ENCODE measurements at places on chromosomes 13 and 19.

DNA sequence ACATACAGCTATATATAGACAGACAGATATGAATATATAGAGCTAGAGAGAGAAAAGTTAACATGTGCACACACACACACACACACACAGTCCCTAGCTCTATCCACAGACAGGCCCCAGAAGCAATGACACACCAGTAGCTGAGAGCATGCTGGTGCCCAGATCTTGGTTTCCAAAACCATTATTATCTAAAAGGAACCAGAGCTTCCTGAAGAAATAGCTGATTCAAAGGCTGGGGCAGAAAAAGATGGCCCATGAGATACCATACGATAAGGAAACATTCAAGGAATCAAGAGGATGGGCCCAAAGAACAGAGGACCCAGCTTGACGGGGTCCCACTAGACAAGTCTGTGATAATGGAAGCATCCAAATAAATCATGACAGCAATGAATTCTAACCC lies 53.4 kb downstream of the ABCC4 start:
- DNase-seq, result no peak

DNA sequence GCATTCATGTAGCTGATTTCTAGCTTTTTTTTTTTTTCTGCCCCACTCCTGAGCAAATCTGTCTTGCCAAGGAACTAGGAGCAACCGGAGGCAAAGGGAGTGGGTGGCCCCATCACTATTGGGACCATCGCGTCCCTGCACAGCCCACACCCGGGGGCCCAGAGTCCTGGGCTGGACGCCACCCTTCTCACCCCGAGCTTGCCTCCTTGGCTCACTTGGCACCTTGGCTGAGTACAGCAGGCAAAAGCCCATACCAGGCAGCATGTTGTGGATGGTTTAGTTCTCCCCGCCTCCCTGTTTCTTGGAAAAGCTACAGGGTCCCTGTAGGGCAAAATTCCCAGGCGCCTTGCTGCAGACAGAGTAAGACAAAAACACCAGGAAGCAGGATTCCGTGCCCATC lies 13.7 kb downstream of the SMIM24 start:
- DNase-seq, result no peak

DNA sequence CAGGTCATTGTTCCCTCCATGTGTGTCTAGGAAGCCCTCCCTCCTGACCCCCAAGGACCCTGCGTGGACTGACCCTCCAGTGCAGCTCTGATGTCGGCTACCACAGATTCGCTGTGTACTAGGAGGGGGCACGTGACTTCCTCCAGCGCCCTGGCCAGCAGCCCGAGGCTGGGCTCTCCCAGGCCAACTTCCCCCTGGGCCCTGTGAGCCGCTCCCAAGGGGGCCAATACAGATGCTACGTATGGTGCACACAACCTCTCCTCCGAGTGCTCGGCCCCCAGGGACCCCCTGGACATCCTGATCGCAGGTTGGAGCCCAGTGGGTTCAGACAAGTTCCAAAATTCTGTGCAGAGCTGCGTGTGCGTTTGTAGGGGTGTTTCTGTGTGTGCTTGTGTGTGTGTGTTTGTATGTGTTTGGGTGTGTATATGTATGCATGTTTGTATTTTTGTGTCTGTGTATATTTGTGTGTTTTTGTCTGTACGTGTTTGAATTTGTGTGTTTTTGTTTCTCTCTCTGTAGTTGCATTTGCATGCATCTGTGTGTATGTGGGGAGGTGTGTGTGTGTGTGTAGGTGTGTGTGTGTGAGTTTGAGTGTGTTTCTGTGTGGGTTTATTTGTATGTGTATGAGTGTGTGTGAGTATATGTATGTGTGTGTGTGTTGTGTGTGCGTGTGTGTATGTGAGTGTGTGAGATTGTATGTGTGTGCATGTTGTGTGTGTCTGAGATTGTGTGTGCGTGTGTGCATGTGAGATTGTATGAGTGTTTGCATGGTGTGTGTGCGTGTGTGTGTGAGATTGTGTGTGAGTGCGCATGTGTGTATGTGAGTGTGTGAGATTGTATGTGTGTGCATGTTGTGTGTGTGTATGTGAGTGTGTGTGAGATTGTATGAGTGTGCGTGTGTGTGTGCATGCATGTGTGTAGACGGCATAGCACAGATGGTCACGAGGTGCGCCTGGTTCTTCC lies 21.4 kb upstream of the LILRA2 start:
- no peak for DNase-seq

GRCh38 chr19:29644210-29644609 lies 21.1 kb upstream of the PLEKHF1 start:
- DNase-seq, result no peak

DNA sequence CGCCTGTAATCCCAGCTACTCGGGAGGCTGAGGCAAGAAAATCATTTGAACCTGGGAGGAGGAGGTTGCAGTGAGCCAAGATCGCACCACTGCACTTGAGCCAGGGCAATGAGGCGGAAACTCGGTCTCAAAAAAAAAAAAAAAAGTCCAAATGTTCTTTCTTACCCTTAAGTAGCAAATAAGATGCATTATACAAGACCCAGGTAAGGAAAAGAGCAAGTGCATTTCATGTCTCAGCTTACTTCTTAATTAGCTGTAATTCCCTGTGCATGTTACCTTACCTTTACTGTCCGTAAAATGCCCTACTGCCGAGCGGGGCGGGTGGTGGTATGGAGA lies 3.8 kb upstream of the ZNF681 start:
- no peak for DNase-seq

GRCh38 chr19:7257148-7258040 lies 36.8 kb downstream of the INSR start:
- DNase-seq, result no peak

DNA sequence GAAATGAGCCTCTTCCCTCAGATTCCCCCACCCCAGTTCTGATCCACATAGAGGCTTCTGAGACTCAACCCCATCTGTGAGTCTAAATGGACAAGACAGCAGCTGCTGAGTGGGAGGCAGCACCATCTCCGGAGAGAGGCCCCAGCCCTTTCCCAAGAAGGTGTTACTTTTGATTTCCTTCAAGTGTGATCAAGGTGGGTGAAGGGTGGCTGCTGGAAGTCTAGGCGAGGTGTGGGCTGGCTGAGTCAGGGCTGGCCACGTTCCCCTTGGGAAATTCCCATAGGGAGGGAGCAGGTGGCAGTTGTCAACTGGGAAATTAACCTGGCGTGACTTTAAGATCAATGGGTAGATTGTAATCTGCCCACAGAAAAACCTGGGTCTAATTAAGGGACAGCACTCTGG lies 148.0 kb downstream of the FOXO1 start:
- peak; percentile 53 for DNase-seq

DNA sequence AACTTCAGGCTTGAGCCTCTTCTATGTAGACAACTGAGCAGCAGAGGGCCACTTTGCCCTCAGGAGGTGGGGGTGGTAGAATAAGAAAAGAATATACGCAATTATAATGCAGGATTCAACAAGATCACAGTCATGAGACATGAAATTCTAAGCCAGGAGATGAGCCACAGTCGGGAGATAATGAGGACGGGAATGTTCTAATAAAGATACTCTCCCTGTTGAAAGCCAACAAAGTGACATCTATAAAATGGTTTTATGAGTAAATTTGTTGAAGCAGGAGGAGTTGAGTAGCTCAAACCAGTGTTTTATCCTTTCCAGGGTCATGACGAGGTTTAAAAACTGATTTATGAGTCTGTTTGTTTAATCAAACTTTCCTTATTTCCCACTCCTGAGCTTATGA lies 152.0 kb upstream of the SERP2 start:
- no peak for DNase-seq

DNA sequence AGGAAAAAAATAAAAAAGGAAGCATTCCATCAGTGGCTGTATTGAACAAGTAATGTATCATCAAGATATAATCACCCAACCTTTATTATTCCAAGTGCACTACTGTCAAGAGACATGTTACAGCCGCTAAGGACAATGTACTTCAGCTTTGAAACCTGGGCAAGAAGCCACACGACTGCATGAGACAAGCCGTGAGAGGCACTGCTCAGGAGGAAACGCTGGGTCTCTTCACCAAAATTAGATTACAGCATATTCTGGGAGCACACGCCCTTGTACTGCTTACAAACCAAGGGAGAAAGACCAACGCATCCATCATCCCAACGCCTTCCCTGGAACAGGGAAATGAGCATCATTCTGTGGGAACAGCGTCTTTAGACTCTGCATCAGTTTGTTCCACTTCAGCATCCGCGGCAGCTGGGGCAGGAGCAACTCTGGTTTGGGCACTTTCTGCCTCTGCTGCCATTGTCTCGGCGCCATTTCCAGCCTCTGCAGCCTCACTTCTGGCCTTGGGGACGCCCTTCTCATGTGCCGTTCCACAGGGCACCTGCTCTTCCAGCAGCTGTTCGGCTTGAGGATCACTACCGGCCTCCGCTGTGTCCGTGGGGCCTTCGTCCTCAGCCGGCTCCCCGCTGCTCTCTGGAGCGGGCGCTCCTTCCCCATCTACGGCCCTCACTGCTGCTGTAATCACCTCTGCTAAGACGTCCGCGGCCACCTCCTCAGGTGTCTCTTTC lies 22.4 kb upstream of the BRD4 start:
- no peak for DNase-seq

DNA sequence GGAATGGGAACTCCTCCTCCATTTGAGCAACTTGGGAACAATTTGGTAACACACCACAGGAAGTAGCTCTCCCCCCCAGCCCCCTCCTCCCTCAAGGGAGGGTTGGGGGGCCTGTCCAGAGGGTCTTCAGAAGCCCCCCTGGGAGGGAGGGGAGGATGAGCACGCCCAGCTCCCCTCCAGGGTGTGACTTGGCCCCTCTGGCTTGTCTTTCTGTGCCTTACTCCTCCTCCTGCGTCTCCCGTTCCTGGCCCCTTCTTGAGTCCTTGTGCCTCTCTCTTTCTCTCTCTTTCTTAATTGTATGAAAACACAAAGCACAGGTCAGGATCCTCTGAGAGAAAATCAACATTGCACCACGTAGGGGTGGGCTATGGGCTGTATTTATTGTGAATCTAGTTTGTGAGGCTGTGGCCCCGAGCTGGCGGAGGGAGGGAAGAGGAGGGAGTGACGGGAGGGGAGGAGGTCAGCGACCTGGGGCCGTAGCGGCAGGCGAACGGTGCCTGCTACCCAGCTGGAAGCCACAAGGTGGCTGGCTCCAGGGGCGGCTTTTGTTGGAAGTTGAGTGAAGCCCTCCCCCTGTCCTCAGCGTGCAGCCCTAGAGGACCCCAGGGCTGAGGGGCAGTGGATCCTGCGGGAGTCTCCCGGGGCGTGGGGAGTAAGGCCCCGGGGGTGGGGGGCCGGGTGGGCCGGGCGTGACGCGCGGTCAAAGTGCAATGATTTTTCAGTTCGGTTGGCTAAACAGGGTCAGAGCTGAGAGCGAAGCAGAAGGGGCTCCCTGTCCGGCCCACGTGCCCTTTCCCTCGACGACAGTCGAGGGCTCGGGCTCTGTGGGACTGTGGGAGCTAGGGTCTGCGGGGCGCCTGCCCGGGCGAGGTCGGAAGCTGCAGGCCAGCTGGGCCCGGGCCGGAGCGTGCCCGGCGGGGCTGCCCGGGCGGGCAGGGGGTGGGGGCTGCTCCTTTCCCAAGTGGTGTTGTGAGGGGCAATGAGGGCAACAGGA lies 6.4 kb downstream of the LYL1 start:
- peak; percentile 48 for DNase-seq

GRCh38 chr13:111216166-111216960 lies 101.3 kb downstream of the ARHGEF7 start:
- DNase-seq, result peak; percentile 30

DNA sequence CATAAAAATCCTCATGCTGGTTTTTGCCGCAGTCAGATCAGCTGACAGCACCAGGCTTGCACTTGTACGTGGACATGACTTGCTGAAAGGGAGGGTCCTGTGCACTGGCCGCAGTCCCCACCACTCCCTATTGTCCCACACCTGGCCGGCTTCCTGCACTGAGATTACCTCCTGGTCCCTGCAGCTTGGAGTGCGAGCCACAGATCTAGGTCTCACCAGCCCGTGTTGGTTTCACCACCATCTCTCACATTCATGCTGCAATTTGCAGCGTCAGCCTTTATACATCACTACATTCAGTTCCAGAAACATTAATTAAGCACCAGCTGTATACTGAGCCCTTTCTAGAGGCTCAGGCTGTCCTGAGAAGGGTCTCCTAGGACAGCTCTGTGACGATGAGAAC lies 15.0 kb upstream of the CD22 start:
- DNase-seq, result no peak

- DNase-seq, result no peak
These were observed 39.3 kb downstream of the GGACT start for GRCh38 chr13:100549316-100549715.

- no peak for DNase-seq
These were observed 53.9 kb downstream of the NFIC start for GRCh38 chr19:3420244-3420755.

DNA sequence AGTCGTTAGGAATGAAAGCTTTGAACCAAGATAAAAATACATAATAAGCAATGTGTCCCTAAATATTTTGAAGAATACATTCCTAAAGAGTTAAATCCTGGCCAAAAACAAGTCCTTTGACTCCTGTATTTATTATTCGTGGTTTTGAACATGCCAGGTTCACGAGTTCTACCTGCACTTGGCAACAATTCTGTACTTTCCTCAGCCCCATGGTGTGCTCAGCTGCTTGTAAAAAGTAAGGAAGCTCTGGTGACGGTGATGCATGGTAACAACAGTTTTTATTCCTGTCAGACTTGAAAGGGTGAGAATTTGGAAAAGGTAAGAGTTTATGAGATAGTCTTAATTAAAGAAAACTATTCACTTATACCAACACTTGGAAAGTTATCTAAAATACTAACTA lies 95.0 kb upstream of the KLF12 start:
- DNase-seq, result no peak

DNA sequence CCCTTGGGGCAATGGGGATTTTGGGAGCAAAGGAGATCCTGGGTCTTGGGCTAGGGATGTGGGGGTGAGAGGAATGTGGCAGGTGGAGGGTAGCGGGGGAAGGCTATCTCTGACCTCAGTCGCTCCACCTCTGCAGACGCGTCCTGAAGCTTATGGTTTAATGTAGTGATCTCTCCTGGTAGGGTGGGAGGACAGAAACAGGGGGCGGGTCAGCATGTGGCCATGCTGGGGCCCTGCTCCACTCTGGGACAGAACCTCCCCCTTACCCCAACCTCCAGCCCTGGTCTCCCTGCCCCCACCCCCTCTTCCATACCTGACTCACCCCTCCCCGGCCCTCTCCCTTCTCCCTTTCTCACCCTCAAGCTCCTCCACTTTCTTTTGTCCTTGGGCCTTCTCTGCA lies 1.4 kb downstream of the BST2 start:
- DNase-seq, result no peak

DNA sequence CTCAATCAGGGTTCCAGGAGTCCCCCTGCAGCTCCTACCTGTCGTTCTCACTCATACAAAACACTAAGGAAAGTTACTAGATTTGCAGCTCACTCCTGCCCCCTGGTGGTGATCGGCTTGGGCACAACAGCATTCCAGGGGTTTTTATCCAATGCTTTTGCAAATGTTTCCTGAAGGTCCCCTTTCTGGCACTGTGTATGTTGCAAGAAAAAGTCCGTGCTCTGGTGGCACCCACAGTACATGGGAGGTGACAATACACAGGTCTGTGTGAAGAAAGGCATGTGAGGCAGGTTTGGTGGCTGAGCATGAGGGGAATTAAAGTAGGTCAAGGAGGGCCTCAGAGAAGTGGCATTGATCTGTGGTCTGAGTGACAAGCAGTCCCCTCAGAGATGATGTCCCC lies 8.6 kb upstream of the TYK2 start:
- DNase-seq, result peak; percentile 77

GRCh38 chr19:56253737-56254136 lies 18.8 kb upstream of the EDDM13 start:
- DNase-seq, result no peak

Measured in CD4-positive, alpha-beta T cell treated with Interleukin-1 beta for 1 hour (primary cell).